ENCODE measurements at places on chromosomes 4 and X. TPM values are rescaled to one million over a fixed set of nuclear protein-coding genes. Genes with fewer than 3 reads are reported as not detected.
A peak's percentile ranks its signal among the peaks of the same experiment; 100 is the strongest.

The SPANXN3 gene
- total RNA-seq = not detected

DNA sequence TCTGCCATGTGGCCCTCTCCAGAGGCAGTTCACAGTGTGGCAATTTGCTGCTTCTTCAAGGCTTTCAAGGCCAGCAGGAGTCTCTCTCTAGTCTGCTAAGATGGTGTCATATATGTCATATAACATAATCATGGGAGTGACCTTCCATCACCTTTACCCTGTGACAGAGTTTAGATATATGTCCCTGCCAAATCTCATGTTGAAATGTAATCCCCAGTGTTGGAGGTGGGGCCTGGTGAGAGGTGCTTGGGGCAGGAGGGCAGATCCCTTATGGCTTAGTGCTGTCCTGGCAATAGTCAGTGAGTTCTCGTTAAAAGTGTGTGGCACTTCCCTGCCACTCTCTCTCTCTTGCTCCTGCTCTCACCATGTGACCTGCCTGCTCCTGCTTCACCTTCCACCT, 252.0 kb downstream of the PALLD start:
- DNase-seq = no peak
- no peak overlapping the region for H3K4me3 ChIP-seq
- H3K27me3 ChIP-seq = peaks cover 21% of the 10 kb centered on the region
- H3K4me1 ChIP-seq = no peaks in the 10 kb centered on the region
- H3K36me3 ChIP-seq = no peaks in the 10 kb centered on the region

The TIGD4 gene
- total RNA-seq = 3.0 TPM

DNA sequence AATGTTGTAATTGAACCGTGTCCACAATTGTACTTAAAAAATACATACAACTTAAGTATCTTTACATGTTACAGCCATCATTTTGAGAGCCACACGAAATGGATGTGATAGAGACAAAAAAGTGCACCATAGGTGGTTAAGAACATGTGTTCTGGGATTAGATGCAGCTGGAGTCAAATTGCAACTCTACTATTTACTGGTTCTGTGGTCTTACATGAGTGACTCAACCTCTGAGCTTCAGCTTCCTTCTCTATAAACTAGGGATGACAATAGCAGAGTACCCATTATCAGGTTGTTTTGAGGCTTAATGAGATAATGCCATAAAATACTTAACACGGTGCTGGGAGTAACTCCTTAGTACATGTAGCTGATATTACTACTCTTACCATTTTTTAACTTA, 130.4 kb downstream of the IDS start:
- H3K27me3 ChIP-seq = no peaks in the 10 kb centered on the region
- H3K27ac ChIP-seq = no peak overlapping the region
- no peak overlapping the region for H3K4me3 ChIP-seq
- no peak for DNase-seq
- H3K36me3 ChIP-seq = no peaks in the 10 kb centered on the region
- H3K4me1 ChIP-seq = no peaks in the 10 kb centered on the region

- no peak for DNase-seq
- H3K27me3 ChIP-seq = no peaks in the 10 kb centered on the region
- no peaks in the 10 kb centered on the region for H3K4me1 ChIP-seq
- H3K4me3 ChIP-seq = no peak overlapping the region
Observed at GRCh38 chrX:10906866-10907265, 204.3 kb upstream of the HCCS start.

DNA sequence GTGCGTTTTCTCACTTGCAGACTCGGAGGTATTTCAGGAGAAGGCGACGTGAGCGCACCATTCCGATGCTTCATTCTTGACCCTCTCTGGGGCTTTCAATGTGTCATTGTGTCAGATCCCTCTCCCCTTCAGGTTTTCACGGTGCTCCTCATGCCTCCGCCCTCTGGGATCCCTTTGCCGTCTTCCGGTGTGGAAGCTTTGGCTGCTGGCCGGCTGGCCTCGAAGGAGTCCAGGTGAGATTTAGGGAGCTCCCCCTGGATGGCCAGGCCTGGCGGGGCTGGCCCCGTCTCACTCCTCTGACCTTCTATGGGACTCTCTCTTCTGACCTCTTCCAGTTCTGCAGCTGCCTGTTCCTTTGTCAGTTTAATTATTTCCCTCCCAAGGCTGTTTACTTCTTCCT, 12.9 kb downstream of the SOD3 start:
- no peaks in the 10 kb centered on the region for H3K4me1 ChIP-seq
- no peak overlapping the region for H3K27ac ChIP-seq
- no peaks in the 10 kb centered on the region for H3K36me3 ChIP-seq
- no peak overlapping the region for H3K4me3 ChIP-seq
- H3K27me3 ChIP-seq = peaks cover 3% of the 10 kb centered on the region
- DNase-seq = no peak

The KIF4A gene
- 27.6 TPM for total RNA-seq

DNA sequence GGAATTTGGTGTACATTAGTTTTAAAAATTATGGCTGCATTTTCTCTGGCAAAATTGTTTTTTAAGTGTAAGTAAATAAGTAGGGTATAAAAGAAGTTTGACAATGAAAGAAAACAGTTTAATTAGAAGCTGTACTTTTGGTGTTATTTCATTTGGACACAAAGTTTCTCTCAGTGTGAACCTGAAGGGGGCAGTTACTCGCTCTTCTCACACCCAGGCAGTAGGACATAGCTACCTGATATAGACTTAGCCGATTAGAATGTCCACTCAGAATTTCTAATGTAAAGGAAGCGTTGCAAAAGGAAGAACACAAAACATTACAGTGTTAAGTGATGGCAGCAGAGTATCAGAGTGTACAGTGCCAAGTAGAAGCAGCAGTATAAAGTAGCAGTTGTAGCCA, 311.9 kb upstream of the TECRL start:
- H3K36me3 ChIP-seq = no peaks in the 10 kb centered on the region
- no peak overlapping the region for H3K27ac ChIP-seq
- H3K4me1 ChIP-seq = no peaks in the 10 kb centered on the region

DNA sequence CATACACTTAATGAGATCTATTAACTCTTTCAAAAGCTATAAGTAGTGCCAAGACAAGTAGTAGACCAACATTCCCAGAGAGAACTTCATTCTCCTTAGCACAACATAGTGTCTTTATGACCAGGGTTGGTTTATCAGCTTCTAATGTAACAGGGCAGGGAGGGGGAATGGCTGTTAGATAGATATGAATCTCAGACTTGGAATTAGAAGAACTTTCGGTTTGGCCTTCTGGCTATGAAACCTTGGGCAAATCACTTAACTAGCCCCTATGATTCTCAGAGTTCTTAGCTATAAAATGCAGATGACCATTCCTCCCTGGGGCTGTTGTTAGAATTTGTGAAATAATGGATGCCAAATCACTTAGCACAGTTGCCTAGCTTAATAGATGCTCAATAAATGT, 132.2 kb downstream of the SLC10A7 start:
- no peak overlapping the region for H3K4me3 ChIP-seq
- H3K4me1 ChIP-seq = no peaks in the 10 kb centered on the region
- no peak for DNase-seq
- no peak overlapping the region for H3K27ac ChIP-seq

The SYNPO2 gene
- 0.37 TPM for total RNA-seq

DNA sequence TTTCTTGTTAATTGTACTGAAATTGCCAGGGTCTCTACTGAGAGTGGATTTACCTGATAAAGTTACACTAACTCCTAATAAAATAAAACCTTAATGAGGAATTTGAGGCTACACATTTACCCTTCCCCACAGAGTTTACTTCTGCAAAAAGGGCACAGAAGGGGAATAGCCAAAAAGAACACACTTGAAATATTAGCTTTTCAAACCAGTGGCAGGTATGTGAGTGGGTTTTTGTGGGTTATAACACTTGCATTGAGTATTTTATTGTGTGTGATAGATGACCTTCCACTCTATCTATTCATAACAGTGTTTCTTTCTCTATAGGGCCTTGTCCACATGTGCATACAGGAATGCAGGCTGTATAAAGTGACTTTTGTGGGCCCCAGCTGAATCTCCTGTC, 5.0 kb upstream of the GPR174 start:
- no peaks in the 10 kb centered on the region for H3K4me1 ChIP-seq
- no peak for DNase-seq
- no peak overlapping the region for H3K27ac ChIP-seq
- no peaks in the 10 kb centered on the region for H3K36me3 ChIP-seq
- no peak overlapping the region for H3K4me3 ChIP-seq

DNA sequence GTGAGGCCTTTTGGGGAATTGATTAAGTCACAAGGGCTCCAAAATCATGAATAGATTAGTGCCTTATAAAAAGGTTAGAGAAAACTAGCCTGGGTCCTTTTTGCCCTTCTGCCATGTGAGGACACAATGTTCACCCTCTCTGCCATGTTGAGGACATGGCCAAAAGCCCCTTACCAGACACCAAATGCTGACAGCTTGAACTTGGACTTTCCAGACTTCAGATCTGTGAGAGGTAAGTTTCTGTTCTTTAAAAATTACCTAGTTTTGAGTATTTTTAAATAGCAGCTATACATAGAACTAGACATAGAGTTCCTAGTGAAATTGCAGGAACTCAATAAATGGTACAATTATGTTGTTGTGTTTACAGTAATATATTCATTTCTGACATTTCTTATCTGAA, 1214.4 kb downstream of the ADGRL3 start:
- no peaks in the 10 kb centered on the region for H3K4me1 ChIP-seq
- no peaks in the 10 kb centered on the region for H3K27me3 ChIP-seq
- DNase-seq = no peak

The IL21 gene
- total RNA-seq = not detected

- H3K4me3 ChIP-seq = no peak overlapping the region
- no peaks in the 10 kb centered on the region for H3K4me1 ChIP-seq
- DNase-seq = no peak
- H3K27ac ChIP-seq = no peak overlapping the region
- H3K36me3 ChIP-seq = no peaks in the 10 kb centered on the region
- H3K27me3 ChIP-seq = no peaks in the 10 kb centered on the region
Observed at GRCh38 chrX:150063138-150063518, 124.8 kb upstream of the EOLA2 start.

GRCh38 chr4:186724864-186725468, 1.3 kb upstream of the FAT1 start:
- no peaks in the 10 kb centered on the region for H3K36me3 ChIP-seq
- peak overlapping the region; percentile 97 for H3K4me3 ChIP-seq
- DNase-seq = peak; percentile 69
- H3K27me3 ChIP-seq = no peaks in the 10 kb centered on the region
- peak overlapping the region; percentile 81 for H3K27ac ChIP-seq
- peaks cover 6% of the 10 kb centered on the region for H3K4me1 ChIP-seq

DNA sequence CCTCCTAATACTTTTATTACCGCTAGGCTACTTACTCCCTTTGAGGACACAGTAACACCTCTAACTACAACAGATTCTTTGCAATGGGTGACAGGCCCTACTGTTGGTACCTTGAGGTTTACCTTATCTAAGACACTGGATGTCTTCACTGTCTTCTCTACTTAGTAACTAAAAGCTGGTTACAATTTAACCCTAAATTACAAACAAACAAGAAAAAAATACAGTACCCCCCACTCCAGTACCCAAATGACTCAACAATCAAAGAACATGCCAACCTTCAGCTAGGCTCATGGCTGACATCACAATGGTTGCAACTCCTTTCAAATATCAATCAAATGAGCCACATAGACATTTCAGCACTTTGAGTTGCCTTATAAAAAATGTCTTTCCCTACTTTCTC, 198.0 kb downstream of the GUCY2F start:
- peaks cover 4% of the 10 kb centered on the region for H3K4me1 ChIP-seq
- DNase-seq = no peak
- no peak overlapping the region for H3K4me3 ChIP-seq
- no peaks in the 10 kb centered on the region for H3K27me3 ChIP-seq
- H3K36me3 ChIP-seq = no peaks in the 10 kb centered on the region

GRCh38 chrX:10856797-10857196, 236.4 kb upstream of the MID1 start:
- no peak for DNase-seq
- no peaks in the 10 kb centered on the region for H3K4me1 ChIP-seq
- no peaks in the 10 kb centered on the region for H3K27me3 ChIP-seq
- H3K4me3 ChIP-seq = no peak overlapping the region

The WNK3 gene
- total RNA-seq = 67.9 TPM

DNA sequence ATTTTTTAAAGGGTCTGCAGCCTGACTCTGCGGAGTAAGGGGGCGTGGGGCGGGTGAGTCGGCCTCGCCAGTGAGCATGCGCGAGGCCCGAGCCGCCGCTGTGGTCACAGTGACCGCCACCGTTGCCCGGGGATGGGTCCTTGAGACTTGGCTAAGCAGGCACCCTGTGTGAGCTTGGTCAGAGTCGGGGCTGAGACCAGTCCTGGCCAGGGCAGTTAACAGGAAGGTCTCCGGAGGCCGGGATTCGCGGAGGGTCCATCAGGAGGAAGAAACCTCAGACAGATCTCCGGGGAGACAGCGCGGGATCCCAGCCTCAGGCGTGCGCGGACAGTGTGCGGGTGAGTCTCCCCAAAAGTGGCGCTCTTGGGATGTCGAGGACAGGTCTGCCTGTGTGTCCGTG, 1384.4 kb upstream of the PCDH10 start:
- no peaks in the 10 kb centered on the region for H3K4me1 ChIP-seq
- no peaks in the 10 kb centered on the region for H3K36me3 ChIP-seq
- no peaks in the 10 kb centered on the region for H3K27me3 ChIP-seq

DNA sequence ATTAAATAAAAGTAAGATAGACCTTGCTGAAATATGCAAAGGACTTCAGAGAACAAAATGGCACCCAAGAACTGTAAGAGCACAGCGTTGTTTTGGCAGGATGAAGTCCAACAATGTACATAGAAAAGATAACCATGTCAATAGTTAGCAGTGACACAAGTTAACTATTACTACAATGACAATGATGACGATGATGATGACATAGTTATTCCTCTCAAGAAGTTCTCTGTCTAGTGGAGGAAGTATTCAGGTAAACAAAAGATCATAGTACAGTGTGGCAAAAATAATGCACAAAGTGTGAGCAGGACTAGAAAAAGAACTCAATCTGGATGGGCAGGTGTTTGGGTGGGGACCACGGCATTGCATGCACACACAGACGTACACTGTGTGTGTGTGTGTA, 75.3 kb upstream of the STIM2 start:
- DNase-seq = no peak
- no peak overlapping the region for H3K27ac ChIP-seq

GRCh38 chr4:88746206-88746605, 48.6 kb upstream of the NAP1L5 start:
- H3K4me3 ChIP-seq = no peak overlapping the region
- no peaks in the 10 kb centered on the region for H3K27me3 ChIP-seq
- no peaks in the 10 kb centered on the region for H3K4me1 ChIP-seq
- H3K27ac ChIP-seq = no peak overlapping the region

The TREX2 gene
- 0.70 TPM for total RNA-seq

DNA sequence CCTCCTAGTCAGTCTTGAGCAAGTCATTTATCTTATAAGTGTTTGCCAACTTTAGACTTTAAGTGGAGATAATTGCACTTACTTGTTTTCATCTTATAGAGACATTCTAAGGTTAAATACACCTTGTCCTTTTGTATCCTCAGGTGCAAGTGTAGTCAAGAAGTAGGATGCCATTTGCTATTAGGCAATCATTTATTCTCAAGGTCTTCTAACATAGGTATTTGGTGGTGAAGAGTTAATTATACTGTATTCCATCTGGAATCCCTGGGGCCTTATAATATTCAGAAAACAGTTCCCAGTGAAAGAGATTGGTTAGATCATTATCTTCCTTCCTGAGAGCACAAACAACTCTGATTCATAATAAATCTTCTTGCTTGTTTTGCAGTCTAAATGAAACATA, 23.7 kb downstream of the SULT1E1 start:
- no peak overlapping the region for H3K4me3 ChIP-seq
- peaks cover 17% of the 10 kb centered on the region for H3K4me1 ChIP-seq
- H3K27me3 ChIP-seq = no peaks in the 10 kb centered on the region
- DNase-seq = no peak
- H3K27ac ChIP-seq = no peak overlapping the region
- no peaks in the 10 kb centered on the region for H3K36me3 ChIP-seq

The SPANXA1 gene
- not detected for total RNA-seq

The AFM gene
- total RNA-seq = not detected

The DTHD1 gene
- not detected for total RNA-seq
